ENCODE measurements at places on chromosomes 5 and 9.
A peak's percentile ranks its signal among the peaks of the same experiment; 100 is the strongest.

GRCh38 chr9:78694974-78695373 is 398.0 kb downstream of the PSAT1 start:
- no peak for DNase-seq

DNA sequence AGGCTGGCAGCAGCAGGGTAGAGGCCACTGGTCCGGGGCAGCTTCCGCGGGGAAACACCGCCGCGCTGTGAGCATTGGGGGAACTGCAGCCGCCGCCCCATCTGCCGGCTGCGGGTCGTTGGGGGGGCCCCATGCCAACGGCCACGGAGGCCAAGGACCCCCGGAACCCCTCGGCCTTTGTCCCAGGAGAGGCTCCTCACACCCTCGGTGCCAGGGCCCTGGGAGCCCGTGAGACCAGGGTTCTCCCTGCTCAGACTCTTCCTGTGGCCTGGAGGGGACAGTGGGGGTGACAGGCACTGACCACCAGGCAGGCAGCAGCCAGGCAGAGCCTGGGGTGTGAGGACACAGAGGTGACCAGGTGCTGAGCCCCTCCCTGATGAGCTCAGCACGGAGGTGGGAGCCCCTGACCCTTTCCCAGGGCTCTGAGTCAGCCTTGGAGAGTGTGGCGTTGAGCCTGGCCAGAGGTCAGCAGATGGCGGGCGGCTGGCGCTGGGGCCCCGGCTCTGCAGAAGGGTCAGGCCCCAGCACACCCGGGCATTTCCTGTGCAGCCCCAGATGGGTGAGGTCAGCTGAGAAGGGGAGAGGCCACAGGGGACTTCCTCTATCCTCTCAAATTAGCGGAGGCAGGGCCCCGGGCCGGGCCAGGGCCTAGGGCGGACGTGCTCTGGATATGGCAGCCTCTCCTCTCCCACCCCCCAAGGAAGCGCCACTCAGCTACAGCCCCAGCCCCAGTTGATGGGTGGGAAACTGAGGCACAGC is 17.9 kb upstream of the EGFL7 start:
- DNase-seq: peak; percentile 70

DNA sequence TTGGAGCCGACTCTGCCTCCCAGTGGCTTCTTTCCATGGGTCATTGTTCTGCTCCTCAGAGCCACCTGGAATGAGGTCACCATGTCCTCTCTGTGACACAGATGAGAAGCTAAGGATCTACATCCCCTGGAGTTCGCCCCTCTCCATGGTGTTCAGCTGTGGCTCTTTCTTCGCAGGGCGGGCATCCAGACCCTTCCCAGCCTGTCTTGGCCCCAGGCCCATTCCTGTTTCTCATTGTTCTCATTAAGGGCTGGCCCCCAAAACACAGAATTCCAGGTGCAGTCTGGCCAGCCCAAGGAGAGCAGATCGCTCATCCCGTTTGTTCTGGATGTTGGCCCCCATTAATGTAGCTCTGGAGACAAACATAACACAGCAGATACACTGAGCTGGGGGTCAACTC is 66.4 kb upstream of the COL15A1 start:
- no peak for DNase-seq

- peak; percentile 26 for DNase-seq
These were observed 110.9 kb downstream of the ESM1 start for GRCh38 chr5:54874337-54875021.

DNA sequence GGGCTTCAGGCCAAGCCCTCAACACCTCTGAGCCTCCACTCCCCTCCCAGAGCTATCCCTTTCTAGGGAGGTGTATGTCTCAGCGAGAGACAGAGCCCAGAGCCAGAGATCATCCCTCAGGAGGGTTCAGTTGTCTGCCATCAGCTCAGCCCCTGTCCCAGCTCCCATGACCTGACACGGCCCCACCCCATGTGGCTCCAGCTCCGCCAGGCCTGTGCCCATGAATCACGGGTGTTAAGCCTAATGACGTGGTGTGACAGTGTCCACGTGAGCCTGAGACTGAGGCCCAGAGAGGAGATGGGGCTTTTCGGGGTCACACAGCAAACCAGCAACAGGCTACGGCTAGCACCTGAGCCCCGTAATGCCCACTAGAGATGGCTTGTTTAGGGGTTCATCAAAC is 60.9 kb upstream of the ORM1 start:
- no peak for DNase-seq

DNA sequence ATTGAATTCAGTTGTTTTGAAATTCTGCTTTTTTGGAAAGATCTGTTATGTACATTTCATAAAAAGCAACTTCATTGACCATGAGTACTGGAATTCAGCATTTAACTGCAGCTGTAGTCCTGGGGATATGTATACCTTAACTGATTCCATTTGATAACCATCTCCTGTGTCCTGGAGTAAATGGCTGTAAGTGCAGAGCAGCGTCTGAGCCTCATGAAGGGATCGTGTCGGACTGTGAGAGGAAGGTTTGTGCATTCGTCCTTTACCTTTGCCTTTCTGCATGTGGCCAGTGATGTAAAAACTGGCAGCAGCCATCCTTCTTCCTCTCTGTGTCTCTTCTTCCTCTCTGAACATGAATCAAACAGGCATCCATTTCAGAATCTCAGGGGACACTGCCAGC is 287.2 kb downstream of the FANCC start:
- DNase-seq: no peak

GRCh38 chr5:98275980-98276379 is 497.5 kb upstream of the RGMB start:
- DNase-seq: no peak

- DNase-seq: no peak
These were observed 1026.0 kb upstream of the ARRDC3 start for GRCh38 chr5:92409134-92409533.

DNA sequence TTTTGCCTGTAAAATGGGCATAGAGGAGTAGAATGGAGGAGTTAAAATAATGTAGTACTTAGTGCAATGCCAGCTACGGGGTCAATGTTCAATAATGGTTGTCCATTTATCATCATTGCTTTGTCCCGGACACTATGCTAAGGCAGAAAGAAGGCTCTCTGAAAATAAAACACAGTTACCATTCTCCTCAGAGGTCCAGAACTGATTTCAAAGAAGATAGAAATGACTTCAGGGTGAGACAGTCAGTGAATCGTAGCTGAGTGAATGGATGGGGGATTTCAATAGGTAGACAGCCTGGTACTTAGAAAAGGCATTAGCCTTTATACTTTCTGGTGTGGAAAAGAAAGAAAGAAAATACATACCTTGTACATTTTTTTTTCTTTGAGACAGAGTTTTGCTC is 1.2 kb upstream of the AK3 start:
- no peak for DNase-seq

GRCh38 chr9:26955222-26955903 is 849 bp upstream of the IFT74 start:
- DNase-seq: peak; percentile 53

DNA sequence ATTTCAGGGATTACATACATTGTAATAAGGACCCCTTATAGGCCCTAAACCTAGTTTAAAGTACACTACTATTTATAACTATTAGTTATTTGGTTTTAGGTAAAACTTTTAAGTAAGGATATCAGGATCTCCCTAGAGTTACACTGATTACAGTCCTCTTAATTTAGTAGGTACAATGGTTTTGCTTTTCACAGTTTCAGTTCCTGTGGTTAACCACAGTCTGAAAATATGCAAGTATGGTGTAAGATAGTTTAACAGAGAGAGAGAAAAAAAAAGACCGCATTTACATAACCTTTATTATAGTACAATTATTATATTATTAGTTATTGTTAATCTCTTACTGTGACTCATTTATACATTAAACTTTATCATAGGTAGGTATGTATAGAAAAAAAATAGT is 725.3 kb upstream of the PTPRD start:
- no peak for DNase-seq

GRCh38 chr9:16254674-16255073 is 615.8 kb downstream of the BNC2 start:
- DNase-seq: no peak

DNA sequence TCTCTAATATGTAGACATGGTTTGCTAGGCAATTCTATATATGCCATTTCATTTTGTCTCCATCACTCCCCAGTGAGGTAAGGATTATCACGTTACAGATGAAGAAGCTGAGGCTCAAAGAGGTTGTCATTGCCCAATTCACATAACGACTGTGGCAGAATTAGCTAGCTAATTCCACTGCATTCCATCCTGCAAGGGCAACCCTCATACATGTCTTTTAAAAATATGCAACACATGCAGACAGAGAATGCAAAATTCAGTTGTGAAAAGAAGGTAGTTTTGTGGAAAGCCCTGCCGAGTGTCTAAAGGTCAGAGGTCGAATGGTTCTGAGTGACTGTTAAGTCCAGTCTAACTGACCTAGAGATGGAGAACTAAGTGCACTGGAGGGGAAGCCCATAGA is 219.2 kb downstream of the PAPPA start:
- no peak for DNase-seq

DNA sequence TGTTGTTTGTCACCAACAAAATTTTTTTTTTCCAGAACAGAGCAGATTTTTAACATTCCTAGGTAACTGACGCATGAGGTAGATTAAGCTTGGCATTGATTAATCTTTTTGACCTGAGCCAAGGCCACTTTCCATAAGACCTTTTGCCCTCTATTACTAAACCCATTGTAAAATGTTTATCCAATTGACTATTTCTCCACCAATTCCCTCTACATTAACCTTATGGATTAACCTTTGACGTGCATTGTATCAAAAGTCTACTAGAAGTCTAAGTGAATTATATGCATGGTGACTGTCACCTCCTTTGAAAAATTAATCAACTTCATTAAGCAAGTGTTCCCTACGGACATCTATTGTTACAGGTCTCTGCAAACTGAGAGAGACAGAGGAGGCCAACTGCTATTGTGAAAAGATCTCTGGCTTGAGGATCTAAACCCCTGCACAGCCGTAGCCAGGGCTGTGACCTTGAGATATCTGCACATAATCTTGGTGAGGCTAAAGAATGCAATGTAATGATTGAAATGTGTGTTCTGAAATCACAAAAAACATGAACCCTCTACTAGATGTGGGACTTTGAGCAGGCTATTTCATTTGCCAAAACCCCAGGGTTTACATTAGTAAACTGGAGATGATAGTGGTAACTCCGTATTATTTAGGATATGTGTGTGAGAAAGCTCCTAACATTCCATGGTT is 632.2 kb downstream of the TLR4 start:
- DNase-seq: no peak

- DNase-seq: no peak
These were observed 223.7 kb downstream of the DMRT2 start for GRCh38 chr9:1273859-1274258.

- DNase-seq: no peak
These were observed 149.7 kb upstream of the FBXL17 start for GRCh38 chr5:108531367-108532128.

DNA sequence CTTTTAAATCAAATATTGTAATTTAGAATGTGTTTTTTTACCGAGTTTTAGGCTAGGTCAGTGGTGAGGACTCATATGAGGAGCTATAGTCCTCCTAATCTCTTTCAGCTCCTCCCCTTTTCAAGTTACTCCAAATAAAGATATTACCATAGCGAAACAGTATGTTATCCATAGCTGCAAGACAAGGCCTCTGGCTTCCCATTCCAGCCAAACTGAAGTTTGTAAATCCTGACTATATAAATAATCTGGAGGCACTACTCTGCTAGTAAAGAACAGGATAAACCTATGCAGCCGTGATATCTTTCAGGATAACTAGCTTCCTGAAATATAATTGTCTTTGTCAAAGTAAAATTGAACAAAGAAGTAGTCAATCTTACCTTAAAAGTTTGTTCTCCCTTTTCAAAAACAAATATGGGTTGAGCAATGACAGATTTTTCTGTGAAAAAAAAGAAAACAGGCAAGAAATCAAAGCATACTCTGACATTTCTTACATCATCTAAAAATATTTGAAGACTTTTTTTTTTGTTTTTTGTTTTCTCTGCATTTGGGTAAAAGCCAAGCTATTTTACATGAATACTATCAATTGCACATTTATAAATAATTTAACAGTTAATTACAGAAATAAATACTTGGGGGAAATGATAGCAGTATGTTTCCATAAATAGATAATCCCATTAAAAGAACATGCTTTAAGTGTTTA is 29.3 kb upstream of the NADK2 start:
- DNase-seq: no peak

DNA sequence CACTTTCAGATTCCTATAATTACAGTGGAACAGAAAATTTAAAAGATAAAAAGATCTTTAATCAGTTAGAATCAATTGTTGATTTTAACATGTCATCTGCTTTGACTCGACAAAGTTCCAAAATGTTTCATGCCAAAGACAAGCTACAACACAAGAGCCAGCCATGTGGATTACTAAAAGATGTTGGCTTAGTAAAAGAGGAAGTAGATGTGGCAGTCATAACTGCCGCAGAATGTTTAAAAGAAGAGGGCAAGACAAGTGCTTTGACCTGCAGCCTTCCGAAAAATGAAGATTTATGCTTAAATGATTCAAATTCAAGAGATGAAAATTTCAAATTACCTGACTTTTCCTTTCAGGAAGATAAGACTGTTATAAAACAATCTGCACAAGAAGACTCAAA is 29.5 kb downstream of the ZFYVE16 start:
- no peak for DNase-seq

DNA sequence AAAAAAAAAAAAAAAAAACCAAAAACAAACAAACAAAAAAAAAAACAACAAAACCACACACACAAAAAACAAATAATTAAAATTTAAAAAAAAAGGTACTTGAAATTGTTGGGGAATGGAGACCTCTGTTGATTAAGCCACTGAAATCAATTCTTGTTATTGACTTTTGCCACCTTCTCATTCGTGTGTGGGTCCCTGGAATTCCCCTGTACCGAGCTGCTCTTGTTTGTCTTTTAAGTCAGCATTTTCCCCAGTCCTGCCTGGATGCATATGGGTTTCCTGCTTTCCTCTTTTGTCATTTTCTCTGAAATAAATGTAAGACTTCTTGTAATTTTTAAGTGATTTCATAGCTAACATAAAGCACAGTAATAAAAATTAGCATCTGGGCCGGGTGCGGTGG is 45.5 kb downstream of the GPBP1 start:
- DNase-seq: peak; percentile 34

DNA sequence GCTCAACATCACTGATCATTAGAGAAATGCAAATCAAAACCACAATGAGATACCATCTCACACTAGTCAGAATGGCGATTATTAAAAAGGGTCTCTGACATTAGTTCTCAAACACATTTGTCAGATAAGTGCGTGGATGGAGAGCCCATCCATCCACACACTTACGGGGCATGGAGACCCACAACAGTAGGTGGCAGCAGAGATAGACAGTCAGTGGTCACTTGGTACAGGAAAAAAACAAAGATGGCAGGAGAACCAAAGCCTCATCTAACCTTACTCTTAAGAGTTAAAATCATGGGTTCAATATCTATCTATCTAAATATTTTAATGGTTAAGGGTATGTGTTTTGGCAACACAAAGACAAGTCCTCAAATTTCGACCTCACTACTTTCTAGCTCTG is 1378.7 kb upstream of the C9orf72 start:
- DNase-seq: no peak

GRCh38 chr5:114010362-114010761 is 351.5 kb upstream of the KCNN2 start:
- peak; percentile 17 for DNase-seq

Measured in stomach (tissue), 19 donors.